ENCODE measurements at places on chromosomes 7 and 10. TPM values are rescaled to one million over a fixed set of nuclear protein-coding genes. Genes with fewer than 3 reads are reported as not detected.

DNA sequence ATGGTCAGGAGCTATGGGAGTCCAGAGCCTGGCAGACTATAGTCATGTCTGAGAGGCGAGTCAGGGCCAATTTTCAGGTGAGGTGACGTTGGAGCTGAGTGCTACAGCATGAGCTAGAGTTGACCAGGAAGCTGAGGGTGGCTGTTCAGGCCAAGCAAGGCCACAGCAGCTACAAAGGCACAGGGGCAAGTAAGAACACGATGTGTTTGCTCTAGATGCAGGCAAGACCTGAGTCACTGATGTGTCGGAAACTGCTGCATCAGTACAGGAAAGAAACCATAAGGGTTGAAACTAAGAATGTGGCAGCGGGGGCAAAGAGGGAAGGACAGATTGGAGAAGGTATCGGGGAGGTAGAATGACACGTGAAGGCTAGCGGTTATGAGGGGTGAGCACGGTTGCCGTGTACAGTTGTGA, 11.8 kb upstream of the RRP12 start:
- no peaks in the 10 kb centered on the region for H3K36me3 ChIP-seq
- no peaks in the 10 kb centered on the region for H3K27me3 ChIP-seq
- no peak for DNase-seq
- no peak overlapping the region for H3K27ac ChIP-seq
- H3K4me3 ChIP-seq, result no peak overlapping the region

DNA sequence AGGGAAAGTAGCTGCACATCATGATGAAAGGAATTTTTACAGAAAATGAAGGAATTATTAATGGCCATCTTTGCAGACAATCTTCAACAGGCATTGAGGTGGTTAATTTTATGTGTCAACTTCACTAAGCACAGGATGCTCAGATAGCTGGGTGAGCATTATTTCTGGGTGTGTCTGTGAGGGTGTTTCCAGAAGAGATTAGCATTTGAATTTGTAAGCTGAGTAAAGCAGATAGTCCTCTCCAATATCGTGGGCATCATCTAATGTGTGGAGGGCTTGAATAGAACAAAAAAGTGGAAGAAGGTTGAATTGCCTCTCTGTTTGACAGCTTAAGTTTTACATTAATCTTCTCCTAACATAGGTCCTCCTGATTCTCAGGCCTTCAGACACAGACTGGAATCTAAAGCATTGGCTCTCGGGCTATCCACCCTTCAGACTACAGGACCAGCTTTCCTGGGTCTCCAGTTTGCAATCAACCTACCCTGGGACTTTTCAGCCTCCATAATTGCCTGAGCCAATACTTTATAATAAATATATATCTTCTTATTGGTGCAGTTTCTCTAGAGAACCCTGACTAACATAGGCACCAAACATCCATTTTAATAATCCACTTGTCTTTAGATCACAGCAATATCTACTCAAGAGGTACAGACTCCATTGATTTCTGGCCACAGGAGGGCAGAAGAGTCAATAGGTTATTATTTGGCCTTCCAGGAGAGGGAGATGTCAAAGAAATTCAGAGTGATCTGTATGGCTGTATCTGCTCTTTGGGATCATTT, 10.5 kb upstream of the CRPPA start:
- H3K36me3 ChIP-seq, result no peaks in the 10 kb centered on the region
- no peak overlapping the region for H3K27ac ChIP-seq
- no peaks in the 10 kb centered on the region for H3K4me1 ChIP-seq
- H3K4me3 ChIP-seq, result no peak overlapping the region
- H3K27me3 ChIP-seq, result no peaks in the 10 kb centered on the region

- no peaks in the 10 kb centered on the region for H3K27me3 ChIP-seq
- peak; percentile 80 for DNase-seq
- peaks cover 10% of the 10 kb centered on the region for H3K36me3 ChIP-seq
- peak overlapping the region; percentile 73 for H3K27ac ChIP-seq
- H3K4me1 ChIP-seq, result peaks cover 45% of the 10 kb centered on the region
Measured at GRCh38 chr10:79266543-79267312, 80.5 kb upstream of the PPIF start.

GRCh38 chr7:3309140-3309539, 8.1 kb downstream of the SDK1 start:
- no peaks in the 10 kb centered on the region for H3K4me1 ChIP-seq
- no peaks in the 10 kb centered on the region for H3K27me3 ChIP-seq
- H3K4me3 ChIP-seq, result no peak overlapping the region

- no peak overlapping the region for H3K27ac ChIP-seq
- H3K4me3 ChIP-seq, result no peak overlapping the region
- H3K4me1 ChIP-seq, result no peaks in the 10 kb centered on the region
- no peaks in the 10 kb centered on the region for H3K27me3 ChIP-seq
- peaks cover 40% of the 10 kb centered on the region for H3K36me3 ChIP-seq
Measured at GRCh38 chr10:11286261-11286852, 268.7 kb downstream of the CELF2 start.

DNA sequence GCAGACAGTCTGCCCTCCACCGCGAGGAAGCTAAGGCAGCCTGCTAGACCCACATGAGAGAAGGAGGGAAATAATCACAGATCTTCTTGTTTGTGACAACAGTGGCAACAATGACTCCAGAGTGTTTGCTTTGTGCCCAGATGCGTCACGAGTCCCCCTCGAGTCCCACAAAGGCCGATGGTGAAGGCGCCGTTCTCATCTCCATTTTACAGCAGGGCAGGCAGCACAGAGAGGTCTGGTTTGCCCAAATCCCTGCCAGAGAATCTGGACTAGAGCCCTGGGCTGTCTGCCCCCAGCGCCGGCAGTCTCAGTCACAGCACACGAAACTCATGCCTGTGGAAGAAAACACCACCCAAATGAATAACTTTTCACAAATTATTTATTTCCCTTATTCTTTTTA, 38.1 kb downstream of the KIAA1549 start:
- H3K36me3 ChIP-seq, result no peaks in the 10 kb centered on the region
- no peaks in the 10 kb centered on the region for H3K4me1 ChIP-seq
- H3K4me3 ChIP-seq, result no peak overlapping the region

DNA sequence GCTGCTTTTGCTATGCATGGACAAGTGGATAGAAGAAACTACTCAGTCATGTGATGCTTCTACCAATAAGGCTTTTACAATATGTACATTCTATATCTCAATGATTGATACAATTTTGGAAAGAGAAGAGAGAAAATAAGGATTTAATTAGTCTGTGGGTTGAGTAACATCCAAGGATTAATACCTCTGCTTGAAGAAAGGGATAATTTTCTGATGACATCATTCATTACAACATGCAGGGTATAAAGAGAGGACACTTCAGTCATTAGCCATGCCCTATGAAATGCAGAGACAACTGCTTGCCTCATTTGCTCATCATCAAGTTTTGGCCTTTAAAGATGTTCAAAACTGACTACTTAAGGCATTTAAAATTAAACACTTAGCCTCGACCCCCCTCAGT, 237.3 kb downstream of the AHR start:
- DNase-seq, result no peak
- H3K27me3 ChIP-seq, result no peaks in the 10 kb centered on the region
- H3K4me3 ChIP-seq, result no peak overlapping the region
- no peaks in the 10 kb centered on the region for H3K36me3 ChIP-seq

DNA sequence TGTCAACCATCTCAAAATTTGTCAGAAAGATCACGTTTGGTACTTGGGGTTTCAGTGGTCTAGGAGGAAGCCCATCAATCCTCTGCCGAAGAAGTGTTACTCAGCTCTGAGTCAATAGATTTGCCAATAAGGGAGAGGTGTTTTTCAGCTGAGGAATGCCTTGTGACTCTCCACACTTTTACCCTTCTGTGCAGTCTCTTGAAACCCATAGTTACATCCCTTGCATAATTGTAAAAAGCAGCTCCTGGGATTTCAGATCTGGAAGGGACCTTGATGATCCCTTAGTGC, 47.5 kb downstream of the INSYN2A start:
- no peaks in the 10 kb centered on the region for H3K4me1 ChIP-seq
- no peak overlapping the region for H3K27ac ChIP-seq
- no peaks in the 10 kb centered on the region for H3K27me3 ChIP-seq
- no peaks in the 10 kb centered on the region for H3K36me3 ChIP-seq
- DNase-seq, result no peak
- no peak overlapping the region for H3K4me3 ChIP-seq

DNA sequence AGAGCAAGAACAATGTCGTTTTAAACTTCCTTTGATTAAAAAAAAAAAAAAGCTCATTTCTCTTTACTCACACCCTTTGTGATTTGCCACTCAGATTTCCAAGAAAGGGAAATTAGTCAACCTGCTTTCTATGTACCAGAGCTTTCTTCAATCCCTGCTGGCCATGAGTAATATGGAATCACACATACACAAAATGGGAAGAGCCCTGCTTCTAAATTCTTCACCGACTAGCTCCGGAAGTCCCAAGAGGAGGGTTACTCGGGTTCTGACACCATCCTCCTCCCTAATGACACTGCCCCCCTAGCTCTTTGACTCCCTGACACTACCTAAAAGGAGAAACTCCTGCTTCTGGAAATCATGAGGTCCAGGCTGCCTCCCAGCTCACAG, 81.8 kb upstream of the SFMBT2 start:
- no peak overlapping the region for H3K27ac ChIP-seq
- DNase-seq, result no peak
- no peak overlapping the region for H3K4me3 ChIP-seq
- H3K4me1 ChIP-seq, result peaks cover 9% of the 10 kb centered on the region
- H3K36me3 ChIP-seq, result no peaks in the 10 kb centered on the region
- no peaks in the 10 kb centered on the region for H3K27me3 ChIP-seq

DNA sequence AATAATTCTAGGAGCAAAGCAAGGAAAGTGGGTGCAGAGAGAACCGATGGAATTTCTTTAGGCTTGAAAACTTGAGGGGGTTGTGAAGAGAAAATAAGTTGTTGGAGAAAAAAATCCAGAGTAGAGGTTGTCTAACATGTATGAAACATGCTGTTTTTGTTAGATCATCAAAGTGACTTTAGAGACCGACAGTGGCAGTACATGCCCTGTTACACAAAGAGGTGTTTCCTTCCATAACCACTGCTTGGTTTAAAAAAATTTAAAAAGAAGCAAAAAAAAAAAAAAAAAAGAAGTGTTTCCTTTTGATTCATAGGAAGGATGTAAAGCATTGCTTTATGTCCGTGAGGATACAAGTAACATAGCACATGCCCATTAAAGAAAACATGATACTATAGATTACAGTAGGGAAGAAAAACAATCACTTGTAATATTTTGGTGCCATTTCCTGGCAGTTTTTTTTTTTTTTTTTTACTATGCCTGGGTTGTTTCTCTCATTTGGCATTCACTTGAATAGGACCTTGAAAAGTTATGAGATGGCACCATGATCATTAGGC, 6.1 kb downstream of the ENTPD1 start:
- H3K4me3 ChIP-seq, result no peak overlapping the region
- H3K27ac ChIP-seq, result no peak overlapping the region
- no peaks in the 10 kb centered on the region for H3K36me3 ChIP-seq
- no peaks in the 10 kb centered on the region for H3K27me3 ChIP-seq
- peaks cover 5% of the 10 kb centered on the region for H3K4me1 ChIP-seq
- no peak for DNase-seq

- no peaks in the 10 kb centered on the region for H3K36me3 ChIP-seq
- no peak overlapping the region for H3K27ac ChIP-seq
- DNase-seq, result no peak
- H3K4me3 ChIP-seq, result no peak overlapping the region
- no peaks in the 10 kb centered on the region for H3K27me3 ChIP-seq
Measured at GRCh38 chr10:14665304-14665703, 109.4 kb downstream of the FAM107B start.

DNA sequence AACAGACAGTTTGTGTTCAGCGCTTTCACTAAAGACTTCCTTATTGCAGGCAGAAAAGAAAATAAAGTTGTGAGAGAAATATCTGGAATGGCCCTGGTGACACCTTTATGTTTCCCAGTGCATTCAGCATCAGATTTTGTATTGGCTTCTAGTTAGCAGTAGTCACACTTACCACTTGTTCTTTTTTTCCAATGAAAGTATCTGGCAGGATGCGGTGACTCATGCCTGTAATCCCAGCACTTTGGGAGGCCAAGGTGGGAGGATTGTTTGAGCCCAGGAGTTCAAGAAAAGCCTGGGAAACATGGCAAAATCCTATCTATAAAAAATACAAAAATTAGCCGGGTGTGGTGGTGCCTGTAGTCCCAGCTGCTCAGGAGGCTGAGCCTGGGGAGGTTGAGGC, 649.6 kb downstream of the LRMDA start:
- no peaks in the 10 kb centered on the region for H3K36me3 ChIP-seq
- peaks cover 9% of the 10 kb centered on the region for H3K4me1 ChIP-seq
- no peak overlapping the region for H3K27ac ChIP-seq
- H3K27me3 ChIP-seq, result peaks cover 2% of the 10 kb centered on the region
- H3K4me3 ChIP-seq, result no peak overlapping the region
- DNase-seq, result no peak

GRCh38 chr7:135386181-135386580, 123.7 kb downstream of the CNOT4 start:
- H3K36me3 ChIP-seq, result no peaks in the 10 kb centered on the region
- no peak overlapping the region for H3K27ac ChIP-seq
- no peak for DNase-seq
- no peak overlapping the region for H3K4me3 ChIP-seq

DNA sequence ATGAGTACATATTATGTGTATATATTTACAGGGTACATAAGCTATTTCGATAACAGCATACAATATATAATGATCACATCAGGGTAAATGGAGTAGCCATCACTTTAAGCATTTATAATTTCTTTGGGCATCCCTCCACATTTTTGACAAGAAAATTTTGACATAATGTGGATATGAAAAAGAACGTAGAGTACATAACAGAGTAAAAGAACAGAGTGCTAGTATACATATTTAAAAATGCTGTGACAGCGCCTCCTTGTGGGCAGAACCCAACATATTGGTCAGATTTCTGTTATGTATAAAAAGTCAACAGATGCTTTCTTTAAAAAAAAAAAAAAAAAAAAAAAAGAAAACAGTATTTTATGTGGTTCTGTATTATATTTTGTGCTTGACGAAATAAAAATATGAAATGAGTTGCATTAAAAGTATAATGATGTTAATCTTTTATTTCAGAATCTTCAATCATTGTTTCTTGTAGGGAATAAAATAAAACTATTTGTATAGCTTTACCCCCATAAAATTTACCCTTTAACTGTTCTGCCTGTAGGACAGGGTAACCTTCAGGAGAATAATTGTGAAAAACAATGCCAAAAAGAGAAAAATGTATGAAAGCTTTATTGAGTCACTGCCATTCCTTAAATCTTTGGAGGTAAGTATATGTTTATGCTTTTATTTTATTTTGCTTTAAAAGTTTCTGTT, 18.3 kb upstream of the HBP1 start:
- no peak overlapping the region for H3K4me3 ChIP-seq
- H3K27me3 ChIP-seq, result no peaks in the 10 kb centered on the region
- no peaks in the 10 kb centered on the region for H3K36me3 ChIP-seq
- H3K27ac ChIP-seq, result no peak overlapping the region
- DNase-seq, result peak; percentile 73

DNA sequence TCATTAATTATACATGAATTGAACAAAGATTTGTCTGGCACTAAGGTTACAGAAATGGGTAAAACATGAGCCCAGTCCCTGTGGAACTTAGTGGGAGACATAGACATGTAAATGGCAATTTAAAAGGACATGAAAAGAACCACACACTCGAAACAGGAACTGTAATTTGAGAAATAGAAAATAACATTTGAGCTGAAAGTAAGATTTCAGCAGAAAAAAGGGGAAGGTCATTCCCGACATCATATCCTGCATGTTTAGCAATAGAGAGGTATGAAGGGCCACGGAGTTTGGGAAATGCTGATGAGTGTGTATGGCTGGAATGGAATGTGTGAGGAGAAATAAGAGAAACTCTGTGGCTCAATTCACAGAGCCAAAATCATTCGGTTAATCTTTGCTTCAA, 175.4 kb upstream of the AHR start:
- no peaks in the 10 kb centered on the region for H3K4me1 ChIP-seq
- no peak for DNase-seq
- no peaks in the 10 kb centered on the region for H3K27me3 ChIP-seq
- H3K27ac ChIP-seq, result no peak overlapping the region
- H3K4me3 ChIP-seq, result no peak overlapping the region

Gene TMEM184A
- polyA plus RNA-seq, result 1.4 TPM

Data from psoas muscle (tissue), 8 donors.